ENCODE measurements at places on chromosomes 1 and 21.

DNA sequence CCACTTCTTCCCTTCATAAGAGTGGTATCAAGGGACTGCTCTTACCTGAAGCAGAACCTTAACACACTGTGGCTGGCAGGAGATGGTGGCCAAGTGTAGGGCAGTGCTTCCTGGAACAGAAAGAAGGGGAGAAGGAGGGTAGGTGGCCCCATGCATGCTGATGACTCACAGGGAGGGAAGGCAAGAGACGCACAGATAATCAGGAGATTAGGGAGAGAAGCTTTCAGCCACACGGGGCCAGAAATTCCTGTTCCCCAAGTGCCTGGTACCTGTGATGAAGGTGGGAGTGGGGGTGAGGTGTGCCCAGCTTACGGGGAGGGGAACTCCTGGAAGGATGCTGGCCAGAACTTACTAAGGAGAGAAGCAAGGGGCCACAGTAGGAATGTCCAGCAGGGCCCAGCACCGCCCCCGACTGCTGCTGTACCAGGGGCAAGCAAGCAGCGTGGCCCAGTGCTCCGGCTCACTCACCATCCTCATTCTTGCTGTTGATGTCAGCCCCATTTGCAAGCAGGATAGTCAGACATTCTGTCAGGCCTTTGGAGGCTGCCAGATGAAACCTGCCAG is 7.7 kb downstream of the ANKRD35 start:
- no peak for DNase-seq

GRCh38 chr1:22763487-22764200 is 53.0 kb downstream of the EPHB2 start:
- no peak for DNase-seq

- DNase-seq, result no peak
Measured at GRCh38 chr1:205451202-205451601, 4.6 kb downstream of the BLACAT1 start.

GRCh38 chr1:15452216-15452615 is 4.3 kb upstream of the CELA2A start:
- DNase-seq, result no peak

GRCh38 chr1:8943498-8944405 is 1.9 kb upstream of the CA6 start:
- DNase-seq, result no peak

DNA sequence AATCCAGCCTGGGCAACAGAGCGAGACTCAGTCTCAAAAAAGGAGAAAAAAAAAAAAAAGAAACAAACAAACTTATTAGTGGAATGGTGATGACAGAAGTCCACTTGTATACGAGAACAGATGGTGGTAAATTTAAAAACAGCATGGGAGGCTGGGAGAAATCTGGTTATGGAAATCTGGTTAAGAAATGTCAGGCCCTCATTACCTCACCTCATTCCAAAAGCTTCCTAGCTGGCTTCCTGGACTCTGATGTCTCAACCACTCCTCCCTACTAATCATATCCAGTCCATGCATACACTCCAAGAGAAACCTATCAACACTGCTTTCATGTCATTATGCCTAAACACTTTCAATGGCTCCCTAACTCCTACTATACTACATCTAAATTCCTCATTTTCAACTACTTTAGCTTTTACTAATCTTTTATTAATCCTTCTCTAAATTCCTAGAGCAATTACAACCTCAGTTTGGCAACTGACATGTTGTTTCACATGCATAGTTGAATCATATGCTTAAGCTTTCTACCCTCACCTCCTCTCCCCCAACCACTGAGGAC is 52.9 kb downstream of the FOXJ3 start:
- no peak for DNase-seq

GRCh38 chr1:59154401-59154800 is 142.5 kb upstream of the FGGY start:
- no peak for DNase-seq

DNA sequence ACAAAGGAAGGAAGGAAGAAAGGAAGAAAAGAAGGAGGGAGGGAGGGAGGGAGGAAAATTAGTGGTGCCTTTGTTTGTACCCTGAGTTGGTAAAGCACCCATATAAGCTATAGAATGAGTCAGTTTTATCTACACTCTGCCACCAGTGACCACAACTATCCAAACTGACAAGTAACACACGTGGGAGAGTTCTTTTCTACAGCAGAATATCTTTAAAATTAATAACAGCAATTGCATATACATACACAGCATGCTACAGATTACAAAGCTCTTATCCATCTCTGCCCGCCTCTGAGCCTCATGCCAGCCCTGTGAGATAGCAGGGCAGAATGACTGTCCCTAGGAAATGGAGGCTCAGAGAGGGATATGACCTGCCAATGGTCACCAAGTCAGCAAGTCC is 20.3 kb downstream of the CDCP2 start:
- no peak for DNase-seq

DNA sequence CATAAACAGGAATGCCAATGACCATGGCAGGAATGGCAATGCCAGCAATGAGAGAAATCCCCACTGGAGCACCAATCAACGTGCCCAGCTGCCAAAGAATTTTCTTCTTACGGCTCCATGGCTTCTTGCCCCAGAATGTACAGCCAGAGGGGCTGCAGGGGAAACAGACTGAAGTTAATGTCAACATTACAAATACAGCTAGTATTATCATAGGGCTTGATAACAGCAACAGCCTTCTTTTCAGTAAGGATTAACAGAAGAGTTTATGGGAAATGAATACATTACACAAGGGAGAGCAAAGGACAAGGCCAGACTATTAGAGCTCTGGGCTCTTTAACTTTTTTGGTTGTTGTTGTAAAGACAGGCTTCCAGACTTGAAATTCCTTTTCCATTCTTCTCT is 18.2 kb downstream of the RNF19B start:
- no peak for DNase-seq

DNA sequence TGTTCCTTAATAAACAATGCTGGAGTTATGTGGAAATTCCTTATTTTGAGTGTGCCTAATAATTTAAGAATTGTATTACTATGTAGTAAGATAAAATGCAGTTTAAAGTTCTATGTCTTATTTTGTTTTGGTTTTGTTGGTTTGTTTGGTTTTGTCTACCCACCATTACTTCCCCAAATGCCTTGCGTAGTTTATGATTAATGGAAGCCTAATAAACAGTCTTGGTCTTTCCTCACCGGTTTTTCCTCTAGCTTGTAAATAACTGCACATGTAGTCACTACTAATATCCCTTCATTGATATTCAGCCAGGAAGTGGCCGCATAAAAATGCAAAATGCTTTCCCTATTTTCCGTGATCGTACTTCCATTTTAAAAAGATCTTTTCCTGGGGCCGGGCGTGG is 2.9 kb downstream of the SDCCAG8 start:
- DNase-seq, result no peak

DNA sequence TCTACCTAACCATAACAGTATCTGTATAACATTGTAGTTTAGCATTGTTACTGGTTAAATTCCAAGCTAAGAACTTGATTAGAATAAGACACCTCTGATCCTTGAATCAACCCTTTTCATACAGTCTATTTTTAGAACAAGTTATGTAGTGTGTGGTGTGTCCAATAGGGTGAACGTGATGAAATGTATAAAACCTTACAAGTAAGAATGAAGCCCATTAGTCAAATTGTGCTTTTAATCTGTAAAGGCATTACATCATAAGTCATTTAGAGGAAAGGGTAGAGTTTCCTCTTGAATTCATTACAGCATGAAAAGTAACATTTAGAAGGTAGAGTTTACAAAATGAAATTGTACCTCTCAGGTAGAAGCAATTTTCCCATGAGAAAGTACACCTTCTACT is 479.2 kb downstream of the LTN1 start:
- DNase-seq, result no peak

DNA sequence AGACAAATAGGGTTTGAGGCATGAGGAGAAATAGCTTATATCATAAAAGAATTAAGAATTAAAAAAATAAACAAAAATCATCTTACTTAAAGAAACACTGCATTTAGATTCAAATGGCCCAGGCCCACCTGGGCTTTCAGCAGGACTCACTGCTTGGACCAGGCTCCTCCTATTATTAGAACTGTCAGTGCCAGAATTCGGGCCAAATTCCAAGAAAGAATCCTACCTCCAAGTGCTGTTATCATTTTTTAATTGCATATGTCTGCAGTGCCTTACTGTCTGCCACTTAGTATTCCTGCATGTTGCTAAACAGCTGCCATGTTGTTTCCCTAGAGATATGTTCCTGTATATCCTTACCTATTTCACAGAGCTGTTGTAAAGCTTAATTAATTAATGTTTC is 112.0 kb downstream of the BARHL2 start:
- no peak for DNase-seq

DNA sequence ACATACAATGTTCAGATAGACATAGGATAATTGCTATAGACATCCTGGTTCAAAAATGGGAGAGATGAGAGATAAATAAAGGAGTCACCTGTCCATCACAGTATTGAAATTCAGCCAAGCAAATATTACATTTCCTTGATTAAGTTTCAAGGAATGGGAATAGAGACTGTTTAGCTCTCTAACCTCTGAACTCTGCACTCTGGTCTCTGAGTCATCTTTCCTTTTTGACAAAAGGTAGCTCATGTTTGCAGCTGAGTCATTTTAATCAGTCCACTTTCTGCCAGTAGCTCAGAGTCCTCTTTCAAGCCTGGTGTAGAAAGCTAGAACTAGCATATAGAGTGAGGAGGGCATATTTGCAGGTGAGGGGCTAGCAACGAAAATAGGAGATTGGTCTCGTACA is 51.4 kb upstream of the GJA8 start:
- no peak for DNase-seq

- no peak for DNase-seq
Measured at GRCh38 chr1:27380766-27381733, 2.1 kb downstream of the CD164L2 start.

DNA sequence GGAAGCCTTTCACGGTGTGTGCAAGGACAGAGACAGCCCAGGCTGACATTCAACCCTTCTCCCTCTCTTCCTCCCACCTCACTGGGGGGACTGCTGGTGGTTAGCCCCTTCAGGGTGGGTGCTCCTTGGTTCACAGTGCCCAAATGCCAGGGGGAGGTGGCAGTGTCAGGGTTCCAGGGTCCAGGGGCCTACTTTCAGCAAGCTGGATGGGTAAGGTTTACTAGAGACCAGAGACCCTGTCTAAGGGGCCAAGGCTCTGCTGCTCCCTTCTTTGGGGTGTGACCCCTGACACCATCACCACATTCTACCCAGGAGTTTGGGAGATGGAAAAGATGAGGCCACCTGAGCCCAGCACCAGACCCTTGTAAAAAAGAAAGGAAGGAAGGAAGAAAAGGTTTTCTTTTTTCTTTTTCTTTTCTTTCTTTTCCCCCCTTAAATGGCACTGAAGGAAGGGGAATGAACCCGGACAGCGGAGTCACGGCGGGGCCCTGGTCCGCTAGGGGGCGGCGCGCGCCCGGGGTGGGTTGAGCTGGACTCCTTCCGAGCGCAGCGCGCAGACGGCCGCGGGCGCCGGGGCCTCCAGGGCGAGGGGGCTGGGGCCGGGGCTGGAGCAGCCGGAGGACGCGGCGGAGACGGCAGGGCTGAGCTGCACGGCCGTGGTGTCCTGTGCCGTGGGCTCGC is 18.8 kb downstream of the KNCN start:
- DNase-seq, result peak; percentile 77

- no peak for DNase-seq
Measured at GRCh38 chr1:27397749-27398148, 5.3 kb downstream of the GPR3 start.

- DNase-seq, result no peak
Measured at GRCh38 chr1:212916481-212917133, 33.7 kb upstream of the VASH2 start.

GRCh38 chr1:63033211-63033610 is 249.3 kb downstream of the ATG4C start:
- DNase-seq, result no peak

DNA sequence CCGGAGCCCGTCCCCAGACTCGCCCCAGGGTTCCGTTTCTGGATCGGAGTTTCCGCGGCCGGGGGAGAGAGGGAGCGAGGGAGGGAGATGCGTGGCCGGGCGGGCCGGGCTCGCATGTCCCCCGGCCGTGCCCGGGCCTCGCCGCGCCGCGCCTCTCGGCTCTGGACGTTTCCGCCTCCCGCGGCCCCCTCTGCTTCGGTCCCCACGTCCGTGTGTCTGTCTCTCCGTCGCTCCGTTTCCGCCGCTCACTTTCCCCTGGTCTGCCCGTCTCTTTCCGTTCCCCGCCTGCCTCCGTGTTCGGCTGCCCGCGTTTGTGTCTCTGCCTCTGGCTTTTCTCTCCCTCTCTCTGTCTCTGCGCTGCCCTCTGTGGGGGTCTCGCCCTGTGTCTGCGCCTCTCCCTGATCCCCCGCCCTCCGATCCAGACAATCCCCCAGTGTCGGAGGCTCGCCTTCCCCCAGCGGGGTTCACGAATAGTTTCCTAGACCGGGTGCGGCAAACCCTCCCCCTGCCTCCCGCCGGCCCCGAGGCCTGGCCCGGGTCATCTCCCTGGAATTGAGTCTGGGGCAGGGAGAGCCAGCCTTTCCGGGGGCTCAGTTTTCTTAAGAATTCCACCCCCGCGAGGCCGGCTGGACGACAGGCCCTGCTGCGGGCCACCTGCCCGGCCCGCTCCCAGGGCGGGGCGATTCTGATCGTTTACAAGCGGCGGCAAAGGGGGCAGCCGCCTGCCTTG is 735 bp downstream of the NBL1 start:
- peak; percentile 73 for DNase-seq

- DNase-seq, result no peak
Measured at GRCh38 chr1:74333244-74333643, 98.1 kb downstream of the TNNI3K start.

- DNase-seq, result no peak
Measured at GRCh38 chr1:232600424-232601258, 29.3 kb downstream of the SIPA1L2 start.

DNA sequence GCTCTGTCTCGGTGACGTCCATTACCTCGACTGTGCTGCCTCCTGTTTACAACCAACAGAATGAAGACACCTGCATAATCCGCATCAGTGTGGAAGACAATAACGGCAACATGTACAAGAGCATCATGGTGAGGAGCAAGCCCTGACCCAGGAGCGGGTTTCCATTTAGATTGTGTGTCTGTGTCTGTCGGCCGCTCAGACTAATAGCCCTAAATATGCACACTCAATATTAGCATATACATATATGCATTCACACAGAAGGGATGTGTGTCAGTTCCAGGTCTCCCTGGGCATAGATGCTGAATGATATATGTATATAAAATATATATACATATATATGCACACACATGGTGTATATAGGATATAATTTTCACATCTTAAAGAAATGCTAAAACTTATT is 111.7 kb downstream of the RGL1 start:
- DNase-seq, result no peak

GRCh38 chr1:98110674-98111073 is 189.8 kb upstream of the DPYD start:
- DNase-seq, result no peak

- no peak for DNase-seq
Measured at GRCh38 chr1:100428160-100428559, 75.9 kb downstream of the CDC14A start.
